ENCODE measurements at places on chromosomes 16 and 17.

- DNase-seq: no peak
These were observed 55.9 kb downstream of the NSRP1 start for GRCh38 chr17:30172560-30172959.

- DNase-seq: peak; percentile 7
These were observed 1.4 kb downstream of the NOTUM start for GRCh38 chr17:81959362-81960129.

DNA sequence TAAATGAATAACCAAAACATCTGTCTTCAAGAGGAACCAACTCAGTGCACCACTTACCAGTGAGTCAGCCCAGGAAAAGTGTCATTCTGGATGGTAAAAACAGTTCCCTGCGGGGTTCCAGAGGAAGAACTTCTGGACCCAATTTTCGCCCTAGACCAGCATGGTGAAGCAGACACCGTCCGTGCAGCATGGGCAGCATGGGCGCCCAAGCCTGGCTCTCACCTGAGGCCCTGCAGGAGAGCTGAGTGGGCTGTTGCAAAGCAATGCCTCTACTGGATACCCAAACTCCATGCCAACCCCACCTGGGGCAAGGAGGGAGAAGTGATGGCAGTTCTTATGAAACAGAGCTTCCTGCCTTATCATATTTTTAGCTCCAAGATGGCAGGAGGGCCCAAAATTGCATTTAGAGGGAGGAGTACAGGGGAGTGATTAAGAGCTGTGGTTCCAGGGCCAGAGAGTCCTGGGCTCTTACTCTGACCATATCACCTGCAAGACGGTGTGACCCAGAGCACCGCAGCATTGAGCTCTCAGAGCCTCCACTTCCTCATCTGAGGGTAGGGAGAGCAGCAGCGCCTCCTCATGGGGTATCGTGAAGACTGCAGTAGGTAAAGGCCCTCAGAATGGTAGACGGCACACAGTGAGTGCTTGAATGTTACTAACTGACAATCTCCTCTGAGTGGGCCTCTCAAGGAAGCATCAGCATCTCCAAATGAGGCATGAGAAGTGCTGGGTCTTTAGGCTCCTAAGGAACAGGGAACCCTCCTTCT, 16.6 kb upstream of the INPP5K start:
- no peak for DNase-seq

GRCh38 chr17:33889040-33889439, 366.0 kb upstream of the CCL2 start:
- no peak for DNase-seq

DNA sequence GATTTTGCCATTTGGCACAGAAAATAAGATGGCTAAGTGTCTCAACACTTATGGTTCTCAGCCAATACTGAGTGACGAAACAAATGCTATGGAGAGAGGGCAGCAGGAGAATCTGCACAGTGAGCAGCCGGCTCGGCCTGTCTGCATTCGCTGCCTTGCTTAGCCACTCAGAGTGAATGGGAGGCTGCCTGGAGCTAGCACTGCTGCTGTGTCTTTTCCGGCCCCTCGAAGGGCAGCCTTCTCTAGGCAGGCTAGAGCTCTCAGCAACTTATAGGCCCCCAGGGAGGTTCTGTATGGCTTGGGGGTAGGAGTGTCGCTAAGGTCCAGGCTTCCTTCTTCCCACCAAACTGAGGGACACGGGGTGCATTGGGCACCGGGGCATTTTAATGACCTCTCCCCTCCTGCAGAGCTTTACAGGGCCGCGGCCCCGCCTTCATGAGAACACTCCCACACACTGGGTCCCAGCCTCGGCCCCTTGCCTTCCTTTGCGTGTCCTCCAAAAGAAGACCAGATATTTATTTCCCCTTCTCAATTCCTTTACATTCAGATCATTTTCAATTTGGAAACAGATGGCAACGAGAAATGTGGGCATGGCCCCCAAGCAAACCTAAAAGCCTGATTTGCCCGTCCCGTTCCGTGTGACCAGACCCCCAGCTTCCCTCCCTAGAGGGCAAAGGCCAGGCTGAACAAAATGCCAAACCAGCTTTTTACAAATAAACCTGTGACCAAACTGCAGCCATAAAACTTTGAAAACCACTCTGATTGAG, 670.9 kb downstream of the TOX3 start:
- DNase-seq: no peak

- no peak for DNase-seq
These were observed 17.2 kb downstream of the ADAM11 start for GRCh38 chr17:44775838-44776621.

- peak; percentile 3 for DNase-seq
These were observed 1144.4 kb upstream of the GOT2 start for GRCh38 chr16:59878479-59878878.

- DNase-seq: no peak
These were observed 39.9 kb upstream of the CCDC182 start for GRCh38 chr17:57785022-57785421.

DNA sequence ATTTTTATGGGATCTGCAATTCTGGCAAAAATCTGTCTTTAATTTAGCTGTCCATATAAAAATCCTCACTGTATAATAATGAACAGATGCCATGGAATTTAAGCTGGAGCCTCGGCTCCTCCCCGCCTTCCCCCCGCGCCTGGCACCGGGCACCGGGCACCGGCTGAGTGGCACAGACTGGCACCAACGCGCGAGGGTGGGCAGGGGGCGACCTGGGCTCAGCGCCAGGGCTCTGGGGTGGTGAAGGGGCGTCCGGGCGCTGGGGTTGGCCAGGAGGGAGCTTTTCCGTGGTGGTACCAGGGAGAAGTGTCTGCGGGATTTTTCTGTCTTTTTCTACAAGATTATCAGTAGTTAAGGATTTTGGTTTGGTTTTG, 9.1 kb downstream of the NEUROD2 start:
- no peak for DNase-seq

- no peak for DNase-seq
These were observed 25.9 kb downstream of the CYB561 start for GRCh38 chr17:63419949-63420867.

DNA sequence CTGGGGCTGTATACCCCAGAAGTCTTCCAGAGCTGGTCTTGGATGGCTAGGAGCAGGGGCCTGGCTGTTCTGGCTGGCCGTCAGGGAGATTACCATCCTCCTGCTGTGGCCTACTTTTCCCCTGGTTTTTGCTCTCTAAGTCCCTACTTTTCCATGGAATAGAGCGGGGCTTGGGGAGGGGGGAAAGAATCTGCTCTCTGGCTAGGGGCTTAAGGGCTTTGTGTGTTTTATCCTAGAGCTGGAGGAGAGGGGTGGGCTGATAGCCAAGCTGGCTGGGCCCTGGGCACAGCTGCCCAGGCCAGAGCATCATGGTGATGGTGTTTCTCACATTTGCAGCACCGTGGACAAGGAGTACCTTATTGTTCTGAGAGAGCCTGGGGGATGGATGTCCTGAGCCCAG, 3.6 kb downstream of the NRN1L start:
- no peak for DNase-seq

GRCh38 chr16:10688291-10688690, 6.4 kb downstream of the TEKT5 start:
- no peak for DNase-seq

GRCh38 chr16:11596572-11597226, 10.0 kb upstream of the LITAF start:
- DNase-seq: no peak

DNA sequence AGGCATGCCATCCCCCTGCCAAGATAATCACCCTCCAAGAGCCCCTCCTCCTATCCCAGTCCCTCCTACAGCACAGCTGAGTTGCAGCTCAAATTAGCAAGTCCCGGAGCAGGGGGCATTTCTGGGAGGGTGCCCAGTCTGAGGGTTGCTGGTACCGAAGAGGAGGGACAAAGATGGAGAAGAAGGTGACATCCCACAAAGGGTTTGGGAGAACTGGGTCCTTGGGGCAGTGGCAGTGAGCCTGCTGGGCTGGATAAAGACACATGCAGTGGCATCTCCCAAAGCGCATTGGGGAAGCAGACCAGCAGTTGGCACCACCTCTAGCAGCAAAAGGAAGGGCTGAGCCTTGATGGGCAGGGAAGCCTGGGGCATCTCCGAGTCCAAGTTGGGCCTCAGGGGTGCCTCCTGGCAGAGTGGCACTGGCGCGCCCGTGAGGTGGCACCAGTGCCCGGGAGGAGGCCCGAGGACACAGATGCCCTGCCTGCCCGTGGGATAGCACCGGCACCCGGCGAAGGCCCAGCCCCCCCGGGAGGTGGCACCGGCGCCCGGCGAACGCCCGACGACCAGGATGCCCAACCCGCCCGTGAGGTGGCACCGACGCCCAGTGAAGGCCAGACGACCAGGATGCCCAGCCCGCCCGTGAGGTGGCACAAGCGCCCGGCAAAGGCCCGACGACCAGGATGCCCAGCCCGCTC, 622 bp downstream of the TOM1L2 start:
- DNase-seq: no peak

GRCh38 chr16:2816751-2817339, at the start of gene PRSS21:
Gene PRSS21 (plus strand): TSS chr16:2817237. CDS start chr16:2817269, 32 bp downstream.
- DNase-seq: no peak

GRCh38 chr17:36599546-36600250, 1.7 kb upstream of the MRM1 start:
- no peak for DNase-seq

- DNase-seq: no peak
These were observed 5.8 kb upstream of the RFFL start for GRCh38 chr17:35069311-35069710.

DNA sequence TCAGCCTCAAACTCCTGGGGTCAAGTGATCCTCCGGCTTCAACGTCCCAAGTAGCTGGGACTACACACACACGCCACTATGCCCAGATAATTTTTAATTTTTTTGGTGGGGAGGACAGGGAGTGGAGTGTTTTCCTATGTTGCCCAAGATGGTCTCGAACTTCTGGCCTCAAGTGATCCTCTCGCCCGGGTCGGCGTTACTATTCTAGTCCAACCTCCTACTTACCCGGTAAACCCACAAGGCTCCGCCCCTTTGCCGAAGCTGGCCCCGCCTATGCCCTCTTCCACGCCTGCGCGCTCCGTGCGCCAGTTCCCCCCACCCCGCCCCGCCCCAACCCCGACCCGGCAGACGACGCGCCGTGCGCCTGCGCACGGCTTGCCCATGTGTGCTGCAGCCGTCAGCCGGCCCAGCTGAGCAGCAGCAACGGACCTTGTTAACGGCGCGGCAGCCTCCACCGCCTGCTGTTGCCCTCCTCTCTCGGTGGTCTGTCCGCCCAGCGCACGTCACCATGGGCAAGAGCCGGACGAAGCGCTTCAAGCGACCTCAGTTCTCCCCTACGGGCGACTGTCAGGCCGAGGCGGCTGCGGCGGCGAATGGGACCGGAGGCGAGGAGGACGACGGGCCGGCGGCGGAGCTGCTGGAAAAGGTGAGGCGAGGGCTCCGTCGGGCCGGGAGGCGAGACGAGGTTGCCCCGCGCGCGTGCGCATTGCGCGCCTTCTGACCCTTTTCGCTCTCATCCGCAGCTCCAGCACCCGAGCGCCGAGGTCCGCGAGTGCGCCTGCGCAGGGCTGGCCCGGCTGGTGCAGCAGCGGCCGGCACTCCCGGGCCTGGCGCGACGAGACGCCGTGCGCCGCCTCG, at the start of gene HEATR3:
HEATR3 (plus strand) TSS at position 347 of the 858 bp plus-strand sequence; CDS start at position 509, 162 bp downstream.
- DNase-seq: peak; percentile 92

- no peak for DNase-seq
These were observed 20.7 kb upstream of the CMTM4 start for GRCh38 chr16:66717112-66717675.

GRCh38 chr16:16121185-16121727, 102.0 kb downstream of the ABCC6 start:
- no peak for DNase-seq
